Omental fat pad (tissue), 4 donors: ENCODE measurements at places on chromosomes 1 and 21. TPM values are rescaled to one million over a fixed set of nuclear protein-coding genes. Genes with fewer than 3 reads are reported as not detected.

CHRNB2 gene
- 0.12 TPM for total RNA-seq

DNA sequence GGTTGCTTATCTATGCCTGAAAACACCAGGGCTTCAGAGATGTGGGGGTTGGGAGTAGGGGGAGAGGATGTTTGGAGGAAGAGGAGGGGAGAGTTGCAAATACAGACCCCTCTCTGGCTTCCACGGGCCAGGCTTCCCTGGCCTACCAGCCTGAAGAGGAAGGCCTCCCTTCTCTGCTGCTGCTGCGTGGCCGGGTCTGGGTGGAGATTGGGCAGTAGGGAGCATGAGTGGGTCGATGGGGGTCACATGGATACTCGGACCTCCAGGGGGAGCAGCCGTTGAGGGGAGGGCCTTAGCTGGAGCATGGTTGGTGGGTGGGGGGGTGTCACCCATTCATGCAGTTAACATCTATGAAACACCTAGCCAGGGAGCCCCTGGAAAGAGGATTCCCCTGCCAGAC is 1.5 kb downstream of the RORC start:
- DNase-seq = no peak

GRCh38 chr1:233586301-233586700 is 27.6 kb upstream of the KCNK1 start:
- no peak for DNase-seq

DNA sequence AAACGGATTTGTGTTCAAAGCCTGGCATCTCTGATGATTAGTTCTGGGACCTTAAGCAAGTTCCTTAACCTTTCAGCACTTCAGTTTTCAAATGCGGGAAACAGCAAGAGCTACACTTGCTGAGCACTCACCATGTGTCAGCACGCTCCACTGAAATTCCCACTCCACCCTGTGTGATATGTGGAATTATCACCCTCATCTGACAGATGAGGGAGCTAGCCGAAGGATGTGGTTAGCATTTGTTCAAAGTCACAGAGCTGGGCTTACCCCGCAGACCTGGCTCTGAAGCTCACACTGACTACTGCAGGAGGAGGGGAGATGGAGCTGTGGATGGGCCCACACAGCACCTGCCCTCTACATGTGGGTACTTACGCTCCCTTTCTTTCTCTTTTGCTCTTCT is 29.1 kb downstream of the IL12RB2 start:
- no peak for DNase-seq

- no peak for DNase-seq
Observed at GRCh38 chr1:77513839-77514763, 168.4 kb downstream of the ZZZ3 start.

RIMKLA gene
- total RNA-seq = 0.38 TPM

- no peak for DNase-seq
Observed at GRCh38 chr1:232012773-232013386, 386.3 kb downstream of the DISC1 start.

DNA sequence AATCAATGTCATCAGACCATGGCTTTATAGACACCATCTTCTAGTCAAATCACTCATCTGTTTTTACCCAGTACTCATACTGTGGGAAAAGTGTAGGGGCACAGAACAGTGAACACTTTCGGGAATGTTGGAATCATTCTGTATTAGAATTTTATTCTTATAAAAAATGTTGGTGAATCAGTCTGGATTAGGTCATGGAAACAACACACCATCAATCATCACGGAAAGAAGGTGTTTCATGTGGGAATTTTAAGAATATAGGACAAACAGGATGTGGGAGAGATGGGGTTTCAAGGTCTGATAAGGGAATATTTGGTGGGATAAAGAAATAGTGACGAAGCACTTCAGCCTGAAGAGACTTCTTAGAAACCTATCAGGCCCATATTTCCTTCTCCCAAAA is 17.3 kb downstream of the GBP1 start:
- no peak for DNase-seq

DNA sequence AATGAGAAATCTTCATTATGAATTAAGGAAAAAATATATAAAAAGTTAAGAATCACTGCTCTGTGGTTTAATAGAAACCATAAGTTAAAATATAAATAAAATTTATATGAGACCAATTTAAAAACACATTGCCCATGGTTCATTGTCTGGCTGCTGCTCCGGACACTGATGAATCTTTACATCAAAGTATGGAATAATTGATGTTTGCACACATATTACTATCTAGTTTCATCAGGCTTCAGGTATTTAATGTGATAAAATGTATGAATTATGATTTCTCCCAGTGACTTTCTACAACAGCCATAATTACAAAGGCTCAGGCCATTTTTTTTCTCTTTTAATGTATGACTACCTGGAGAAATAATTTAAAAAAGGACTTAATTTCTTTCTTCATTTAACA is 599.1 kb upstream of the PRMT6 start:
- no peak for DNase-seq

DNA sequence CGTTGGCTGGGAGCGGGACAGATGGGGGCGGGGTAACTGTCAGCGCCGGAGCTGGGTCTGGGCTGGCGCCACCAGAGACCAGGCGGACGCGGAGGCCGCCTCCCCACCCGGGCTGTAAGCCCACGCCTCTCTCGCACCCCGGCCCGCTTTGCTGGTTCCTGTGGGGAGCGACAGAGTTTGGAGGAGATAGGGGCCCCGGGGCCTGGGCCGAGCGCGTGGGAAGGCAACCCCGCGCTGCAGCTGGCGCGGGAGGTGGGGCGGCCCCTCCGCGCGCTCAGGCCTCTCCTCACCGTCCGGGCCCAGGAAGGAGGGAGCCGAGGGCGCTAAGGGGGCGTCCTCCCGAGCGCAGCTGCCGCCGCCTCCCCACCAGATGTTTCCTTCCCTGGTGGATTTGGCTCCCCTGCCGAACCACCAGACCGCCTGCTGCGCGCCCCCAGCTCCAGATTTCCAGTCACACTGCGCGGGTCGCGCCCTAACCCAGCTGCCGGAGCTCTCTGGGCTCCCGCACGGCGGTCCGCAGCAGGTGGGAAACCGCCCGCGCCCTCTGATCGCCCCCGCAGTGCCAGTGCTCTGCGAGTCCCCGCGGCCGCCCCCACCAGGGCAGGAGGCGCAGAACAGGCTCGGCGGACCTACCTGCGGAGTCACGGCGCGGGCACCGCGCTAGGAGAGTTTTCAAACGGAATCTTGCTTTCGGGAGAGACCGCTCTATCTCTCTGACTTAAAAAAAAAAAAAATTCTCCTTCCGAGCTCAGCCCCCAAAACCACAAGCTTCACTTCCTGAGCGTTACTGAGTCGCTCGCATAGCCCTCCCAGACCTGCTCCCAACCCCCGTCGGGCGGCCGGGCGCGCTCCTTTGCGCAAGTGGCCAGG is 1.1 kb downstream of the GFI1 start:
- no peak for DNase-seq

GRCh38 chr1:50705041-50705440 is 255.0 kb downstream of the FAF1 start:
- DNase-seq = no peak

CLDN17 gene
- not detected for total RNA-seq
